ENCODE measurements at places on chromosomes 13 and 19. TPM values are rescaled to one million over a fixed set of nuclear protein-coding genes. Genes with fewer than 3 reads are reported as not detected.

ZNF83 gene
- total RNA-seq, result 63.8 TPM

PSG6 gene
- not detected for total RNA-seq

LILRA2 gene
- not detected for total RNA-seq

MBD3L4 gene
- not detected for total RNA-seq

PRTN3 gene
- total RNA-seq, result not detected

LTBP4 gene
- total RNA-seq, result 70.0 TPM

ZNF415 gene
- total RNA-seq, result 20.3 TPM

ZNF865 gene
- 0.49 TPM for total RNA-seq

DNA sequence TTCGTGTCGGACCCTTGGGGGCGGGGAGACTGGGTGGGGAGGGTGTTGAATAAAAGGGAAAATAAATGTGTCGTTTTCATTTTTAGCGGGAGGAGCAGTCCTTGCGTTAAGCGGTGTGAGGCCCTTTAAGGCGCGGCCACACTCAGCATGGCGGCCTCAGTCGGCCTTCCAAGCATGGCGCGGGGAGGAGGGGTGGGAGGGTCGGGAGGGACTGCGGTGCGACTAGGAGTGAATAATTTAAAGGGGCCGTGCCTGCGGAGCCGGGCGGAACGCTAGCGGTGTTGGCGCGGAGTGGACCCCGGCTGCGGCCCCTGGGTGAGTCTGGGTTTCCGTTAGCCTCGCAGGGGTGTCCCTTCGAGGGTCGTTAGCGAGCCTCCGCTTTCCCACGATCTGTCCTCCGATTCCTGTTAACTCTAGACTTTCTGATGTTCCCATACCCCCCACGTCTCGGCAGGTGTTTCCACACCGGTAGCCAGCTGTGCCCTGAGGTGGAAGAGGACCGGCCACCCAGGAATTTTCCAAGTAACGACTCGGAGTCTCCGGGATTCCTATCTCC, 1.5 kb upstream of the PNPLA6 start:
- DNase-seq, result peak; percentile 94

- DNase-seq, result peak; percentile 62
Measured at GRCh38 chr13:46721054-46721453, 75.9 kb downstream of the ESD start.

DNA sequence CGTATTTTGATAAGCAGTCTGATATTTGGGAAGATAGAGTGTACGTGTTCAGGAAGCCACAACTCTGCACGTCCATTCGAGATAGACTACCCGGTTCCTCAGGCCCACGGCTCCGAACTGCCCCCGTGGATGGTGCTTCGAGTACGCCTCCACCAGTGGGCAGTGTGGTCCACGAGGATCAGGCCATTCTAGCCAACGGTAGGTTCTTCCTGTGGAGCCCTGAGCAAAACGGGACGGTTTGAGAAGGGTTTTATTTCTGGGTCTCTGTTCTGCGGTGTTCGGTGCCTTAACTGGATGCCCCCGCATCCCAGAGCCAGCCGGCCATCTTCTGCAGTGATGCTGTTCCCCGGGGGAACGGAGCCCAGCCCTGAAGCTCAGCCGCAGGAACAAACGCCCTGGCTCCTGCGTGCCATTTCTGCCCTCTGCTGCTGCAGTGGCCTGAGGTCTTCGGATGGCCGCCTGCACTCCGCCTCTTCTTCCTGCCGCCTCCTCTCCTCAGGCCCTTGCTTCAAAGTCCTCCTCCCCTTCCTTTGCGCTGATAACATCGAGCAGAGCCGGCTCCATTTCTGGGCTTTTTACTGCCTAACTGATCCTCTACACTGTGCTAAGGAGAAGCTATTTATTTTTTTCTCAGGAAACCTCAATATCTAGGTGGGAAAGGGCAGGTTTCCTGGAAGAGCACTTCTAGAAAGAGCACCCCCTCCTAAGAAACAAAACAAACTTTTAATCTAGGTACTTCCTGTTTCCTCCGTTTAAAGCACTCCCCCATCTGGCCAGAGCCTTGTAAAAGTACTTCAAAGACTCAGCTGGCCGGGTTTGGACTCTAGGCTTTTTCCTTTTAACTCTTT, 36.2 kb upstream of the SLC46A3 start:
- DNase-seq, result no peak
